ENCODE measurements at places on chromosomes 13 and 19. TPM values are rescaled to one million over a fixed set of nuclear protein-coding genes. Genes with fewer than 3 reads are reported as not detected.

- no peak overlapping the region for H3K27ac ChIP-seq
- no peaks in the 10 kb centered on the region for H3K27me3 ChIP-seq
- no peak for DNase-seq
These were observed 37.1 kb downstream of the TSHZ3 start for GRCh38 chr19:31312009-31312676.

ZNF681 gene
- total RNA-seq = 1.6 TPM

GRCh38 chr13:45402641-45403040, 15.5 kb downstream of the SLC25A30 start:
- peaks cover 19% of the 10 kb centered on the region for H3K36me3 ChIP-seq
- H3K27me3 ChIP-seq = no peaks in the 10 kb centered on the region
- no peak overlapping the region for H3K4me3 ChIP-seq
- H3K27ac ChIP-seq = peak overlapping the region; percentile 68
- H3K4me1 ChIP-seq = peaks cover 10% of the 10 kb centered on the region

DNA sequence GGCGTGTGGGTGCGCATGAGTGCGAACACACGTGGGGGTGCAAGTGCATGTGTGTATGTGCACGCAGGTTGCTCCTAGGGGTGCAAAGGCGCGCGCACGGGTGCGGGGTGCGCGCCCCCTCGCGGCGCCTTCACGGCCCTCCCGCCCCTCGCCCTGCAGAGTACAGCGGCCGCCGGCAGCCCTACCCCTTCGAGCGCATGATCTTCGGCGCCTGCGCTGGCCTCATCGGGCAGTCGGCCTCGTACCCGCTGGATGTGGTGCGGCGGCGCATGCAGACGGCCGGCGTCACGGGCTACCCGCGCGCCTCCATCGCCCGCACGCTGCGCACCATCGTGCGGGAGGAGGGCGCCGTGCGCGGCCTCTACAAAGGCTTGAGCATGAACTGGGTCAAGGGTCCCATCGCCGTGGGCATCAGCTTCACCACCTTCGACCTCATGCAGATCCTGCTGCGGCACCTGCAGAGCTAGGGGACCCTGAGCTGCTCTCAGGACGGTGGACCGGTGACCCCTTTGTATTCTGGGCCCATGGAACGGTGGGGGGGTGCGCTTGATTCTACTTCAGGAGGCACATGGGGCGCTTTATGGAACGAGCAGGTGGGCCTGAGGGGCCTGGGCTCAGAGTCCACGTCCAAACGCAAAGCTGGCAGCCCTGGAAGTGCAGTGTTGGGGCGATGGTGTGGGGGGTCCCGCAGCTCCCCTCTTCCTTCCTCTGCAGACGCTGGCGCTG, 27.7 kb downstream of the TMEM161A start:
- H3K27ac ChIP-seq = no peak overlapping the region
- no peak for DNase-seq
- H3K4me3 ChIP-seq = peak overlapping the region; percentile 17
- H3K36me3 ChIP-seq = no peaks in the 10 kb centered on the region
- no peaks in the 10 kb centered on the region for H3K4me1 ChIP-seq
- H3K27me3 ChIP-seq = no peaks in the 10 kb centered on the region

Measured in heart left ventricle (tissue), 16 donors.